NCI-H2107 (cell line): ENCODE measurements at places on chromosomes 1 and 21.

DNA sequence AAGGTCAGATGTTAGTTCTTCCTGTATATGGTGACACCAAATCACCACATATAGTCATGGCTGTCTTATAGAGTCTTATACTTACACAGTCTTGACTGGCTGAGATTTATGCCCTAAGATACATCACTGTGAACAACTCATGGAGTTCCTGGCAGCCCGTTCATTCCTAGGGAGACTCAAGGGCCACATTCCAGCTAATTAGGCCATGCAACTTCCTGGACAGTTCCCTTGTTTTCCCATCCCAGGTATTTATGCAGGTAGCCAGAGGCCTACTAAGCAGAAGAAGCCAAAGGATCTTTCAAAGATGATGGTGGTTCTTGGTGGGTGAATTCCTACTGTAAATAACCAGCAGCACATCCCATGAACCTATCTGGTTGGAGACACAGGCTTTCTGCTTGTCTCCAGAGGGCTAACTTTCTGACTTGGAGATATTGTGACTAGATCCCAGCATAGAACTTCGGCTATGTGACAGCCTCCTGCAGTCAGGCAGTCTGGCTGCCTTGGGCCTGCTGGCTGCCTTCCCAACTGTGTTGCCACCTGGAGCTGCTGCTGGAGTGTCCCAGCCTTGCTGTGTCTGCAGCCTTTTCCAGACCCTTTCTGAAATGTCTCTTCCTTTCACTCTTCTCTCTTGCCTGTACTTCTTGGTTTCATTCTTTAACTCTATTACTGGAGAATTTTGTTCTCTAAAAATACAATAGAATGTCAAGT, 283.8 kb downstream of the CACNA1E start:
- no peak for DNase-seq

GRCh38 chr1:101309334-101310311, 72.8 kb downstream of the S1PR1 start:
- peak; percentile 69 for DNase-seq

- DNase-seq = no peak
These were observed 40.8 kb upstream of the TP53BP2 start for GRCh38 chr1:223886516-223886921.

DNA sequence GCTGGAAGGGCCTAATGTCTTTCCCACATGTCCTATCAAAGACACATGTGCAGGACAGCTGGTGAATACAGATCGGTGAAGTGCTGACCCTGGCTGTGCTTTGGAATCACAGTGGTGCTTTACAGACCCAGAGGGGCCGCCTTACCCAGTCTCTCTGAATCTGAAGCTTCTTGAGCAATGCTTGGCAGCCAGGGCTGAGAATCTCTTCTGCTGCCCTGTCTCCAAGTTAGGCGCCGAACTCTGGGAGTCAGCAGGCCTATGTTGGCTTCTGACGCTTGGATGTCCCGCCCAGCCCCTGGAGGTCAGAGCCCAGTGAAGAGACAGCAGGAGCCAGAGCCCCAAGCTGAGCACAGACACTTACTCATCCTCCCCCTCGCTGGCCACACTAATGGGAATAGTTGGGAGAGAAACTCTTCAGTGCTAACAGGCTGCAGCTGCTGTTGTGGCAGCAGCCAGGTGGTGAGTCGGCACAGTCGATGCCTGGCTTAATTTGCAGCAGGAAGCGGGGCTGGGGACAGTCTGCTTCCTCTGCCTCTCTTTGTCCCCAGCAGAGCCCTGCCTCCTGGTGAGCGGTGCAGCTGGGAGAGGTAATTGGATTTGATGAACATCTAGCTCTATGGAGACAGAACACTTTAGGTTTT, 68.1 kb downstream of the URB2 start:
- DNase-seq = peak; percentile 87

- no peak for DNase-seq
These were observed 46.8 kb downstream of the ADAMTS5 start for GRCh38 chr21:26920055-26920454.

DNA sequence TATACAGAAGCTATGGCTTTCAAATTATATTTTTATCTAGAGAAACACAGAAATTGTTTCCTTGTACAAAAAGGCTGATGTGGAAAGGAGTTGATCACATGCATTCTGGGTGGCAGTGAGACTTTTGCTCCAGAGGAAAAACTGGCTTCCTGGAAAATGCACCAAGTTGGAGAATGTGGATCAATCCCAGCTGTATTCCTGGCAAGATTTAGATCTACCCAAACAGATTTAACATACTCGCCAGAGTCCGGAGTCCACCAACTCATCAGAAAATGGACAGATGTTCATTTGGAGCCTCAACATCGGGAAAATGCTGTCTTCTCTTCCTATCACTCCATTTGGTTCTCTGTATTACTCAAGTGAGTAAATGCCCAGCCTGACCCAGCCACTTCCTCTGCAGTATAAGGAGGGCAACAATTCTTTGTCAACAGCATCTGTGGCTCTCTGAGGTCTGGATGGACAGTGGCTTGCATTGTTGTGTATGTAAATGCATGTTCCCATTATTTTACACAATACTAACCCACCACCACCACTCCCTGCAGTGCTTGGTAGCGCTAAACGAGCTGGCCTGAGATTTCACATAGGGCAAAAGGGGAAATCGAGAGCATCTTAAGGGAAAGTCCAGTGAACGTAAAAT, 226.2 kb upstream of the IRF2BP2 start:
- no peak for DNase-seq

GRCh38 chr1:58815686-58816071, 31.8 kb upstream of the JUN start:
- no peak for DNase-seq
